NCI-H82 (cell line): ENCODE measurements at places on chromosomes 1 and 21.

DNA sequence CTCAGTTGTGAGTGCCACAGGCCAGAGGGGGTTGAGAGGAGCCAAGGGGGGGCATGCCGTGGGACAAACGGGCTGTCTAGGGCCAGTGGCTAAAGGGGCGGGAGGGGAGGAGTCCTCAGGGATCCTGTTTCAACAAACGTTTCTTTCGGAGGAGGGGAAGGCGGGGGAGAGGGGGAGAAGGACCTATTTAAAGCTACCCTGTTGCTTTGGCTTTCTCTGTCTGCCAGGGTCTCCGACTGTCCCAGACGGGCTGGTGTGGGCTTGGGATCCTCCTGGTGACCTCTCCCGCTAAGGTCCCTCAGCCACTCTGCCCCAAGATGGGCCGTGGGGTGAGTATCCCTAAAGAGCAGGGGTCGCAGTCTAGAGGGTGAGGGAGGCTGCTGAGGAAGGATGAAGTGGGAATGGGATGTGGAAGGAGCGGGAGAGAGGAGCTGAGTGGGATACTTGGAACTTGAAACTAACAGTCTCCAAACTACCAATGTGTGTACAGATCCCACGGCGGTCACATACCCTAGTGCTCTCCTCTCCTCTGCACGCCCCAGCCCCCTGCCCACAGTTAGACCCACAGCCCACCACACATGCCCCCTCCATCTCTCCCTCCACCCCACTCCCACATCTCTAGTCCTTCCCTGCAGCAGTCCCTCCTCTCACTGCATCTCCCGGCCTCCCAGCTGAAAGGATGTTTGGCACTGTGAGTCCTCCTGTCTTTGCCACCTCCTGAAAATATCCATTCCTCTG, at the start of gene ATP1A2:
Gene ATP1A2 (plus strand): TSS at position 215 of the 738 bp plus-strand sequence. CDS start 103 bp downstream, at position 318.
- no peak for DNase-seq

DNA sequence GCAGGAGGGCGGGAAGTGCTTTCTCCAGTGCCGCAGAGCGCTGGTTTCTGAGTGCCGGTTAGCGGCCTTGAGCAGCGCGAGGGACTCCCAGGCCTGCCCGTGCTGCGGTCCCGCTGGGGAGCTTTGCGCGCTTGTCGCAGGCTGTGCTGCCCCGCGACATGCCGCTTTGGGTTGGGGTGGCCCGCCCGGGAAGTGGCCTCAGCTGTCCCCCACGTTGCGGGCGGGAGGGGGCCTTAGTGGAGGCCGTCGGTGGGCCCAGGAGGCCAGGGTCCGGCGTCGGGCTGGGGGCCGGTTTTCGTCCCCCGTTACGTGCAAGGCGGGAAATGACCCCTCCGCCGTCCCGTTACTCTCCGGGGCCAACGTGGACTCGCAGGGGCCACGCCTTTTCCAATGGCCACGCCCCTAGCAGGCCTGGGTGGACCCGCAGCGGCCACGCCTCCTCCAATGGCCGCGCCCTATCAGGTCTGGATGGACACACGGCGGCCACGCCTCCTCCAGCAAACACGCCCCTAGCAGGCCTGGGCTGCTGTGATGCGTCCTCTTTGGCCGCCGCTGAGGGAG, 977 bp upstream of the C1orf174 start:
- DNase-seq: peak; percentile 98

DNA sequence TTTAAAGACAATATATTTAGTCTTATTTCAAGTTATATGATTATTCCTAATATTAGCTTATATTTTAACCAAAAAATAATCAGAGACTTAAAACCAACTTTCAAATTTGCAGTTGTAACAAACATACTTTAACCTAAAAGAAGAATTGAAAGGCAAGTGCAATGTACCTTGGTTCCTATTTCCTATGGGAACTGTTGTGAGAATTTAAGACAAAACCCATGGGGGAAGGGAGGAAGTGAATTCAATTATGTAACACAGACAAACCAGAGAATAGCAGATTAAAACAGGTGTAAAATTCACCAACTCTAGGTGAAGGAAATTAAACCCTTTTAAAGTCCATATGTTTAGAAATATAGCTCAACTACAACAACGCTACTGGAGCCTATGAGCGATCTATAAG, 22.6 kb upstream of the CR2 start:
- no peak for DNase-seq

GRCh38 chr1:224435318-224435763, 744 bp upstream of the WDR26 start:
- peak; percentile 57 for DNase-seq

DNA sequence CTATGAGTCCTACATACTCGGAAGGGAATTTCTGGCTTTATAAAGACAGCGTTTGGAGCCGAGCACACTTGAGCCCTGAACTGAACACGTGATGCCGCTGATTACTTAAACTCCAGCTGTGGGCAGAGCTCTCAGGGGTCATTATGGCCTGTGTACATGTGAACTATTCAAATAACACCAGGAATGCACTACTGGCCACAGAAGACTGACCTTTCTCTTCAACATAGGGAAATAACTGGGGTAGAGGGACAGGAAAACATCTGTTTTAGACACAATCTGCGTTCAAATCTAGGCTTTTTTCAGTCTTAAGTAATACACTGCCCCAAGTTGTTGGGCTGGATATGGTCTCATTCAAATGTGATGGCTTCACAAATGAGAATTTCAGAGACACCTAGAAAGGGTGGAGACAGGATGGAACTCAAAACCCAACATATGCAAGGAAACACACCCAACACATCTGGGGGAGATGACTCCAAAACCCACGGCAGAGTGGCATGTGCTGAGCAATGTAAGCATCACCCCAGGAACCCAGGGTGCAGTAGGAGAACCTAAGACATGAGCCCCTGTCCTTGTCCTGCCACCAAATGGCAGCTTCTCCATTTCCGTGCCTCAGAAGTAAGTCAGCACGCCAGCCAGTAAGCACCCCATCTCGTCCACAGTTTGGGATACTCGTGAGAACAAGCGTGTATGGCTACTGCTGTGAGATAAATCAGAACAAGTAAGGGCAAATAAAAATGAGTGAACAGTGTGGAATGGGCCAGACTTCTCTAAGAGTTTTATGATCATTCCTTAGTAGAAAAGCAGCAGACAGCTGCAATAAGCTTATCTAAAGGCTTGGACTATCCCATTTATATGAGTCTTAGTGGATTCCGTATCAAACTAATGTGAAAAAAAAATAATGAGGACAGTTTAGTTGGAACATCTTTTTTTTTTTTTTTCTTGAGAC, 24.9 kb downstream of the NID1 start:
- DNase-seq: peak; percentile 21

DNA sequence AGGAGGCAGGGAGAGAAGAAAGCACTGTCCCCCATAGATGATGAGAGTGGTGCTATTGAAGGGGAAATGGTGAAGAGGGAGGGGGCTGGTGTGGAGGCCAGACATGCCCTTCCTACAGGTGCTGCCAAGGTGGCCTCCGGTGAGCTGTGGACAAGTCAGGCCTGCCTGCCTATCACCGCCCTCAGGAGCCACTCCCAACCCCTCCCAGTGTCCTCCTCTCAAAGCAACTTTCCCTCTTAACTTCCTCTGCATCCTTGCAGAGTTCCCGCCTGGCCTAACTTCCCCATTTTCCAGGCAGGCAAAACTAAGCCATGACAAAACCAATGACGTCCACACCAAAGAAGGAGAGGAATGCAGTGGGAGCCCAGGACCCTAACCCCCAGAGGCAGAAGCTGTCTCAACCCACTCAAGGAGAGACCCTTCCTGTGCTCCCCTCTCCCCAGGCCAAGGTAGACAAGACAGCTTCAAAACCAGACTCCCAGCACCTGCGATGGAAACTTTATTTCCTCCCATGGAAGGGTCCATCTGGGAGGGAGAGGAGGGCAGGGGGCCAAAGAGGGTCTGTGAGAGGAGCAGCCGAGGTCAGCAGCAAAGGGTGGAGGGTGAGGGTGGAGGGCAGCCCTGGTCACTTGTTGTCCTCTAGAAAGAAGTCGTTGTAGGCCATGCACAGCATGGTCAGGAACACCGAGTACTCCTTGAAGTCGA, 1.0 kb upstream of the S100A6 start:
- no peak for DNase-seq

DNA sequence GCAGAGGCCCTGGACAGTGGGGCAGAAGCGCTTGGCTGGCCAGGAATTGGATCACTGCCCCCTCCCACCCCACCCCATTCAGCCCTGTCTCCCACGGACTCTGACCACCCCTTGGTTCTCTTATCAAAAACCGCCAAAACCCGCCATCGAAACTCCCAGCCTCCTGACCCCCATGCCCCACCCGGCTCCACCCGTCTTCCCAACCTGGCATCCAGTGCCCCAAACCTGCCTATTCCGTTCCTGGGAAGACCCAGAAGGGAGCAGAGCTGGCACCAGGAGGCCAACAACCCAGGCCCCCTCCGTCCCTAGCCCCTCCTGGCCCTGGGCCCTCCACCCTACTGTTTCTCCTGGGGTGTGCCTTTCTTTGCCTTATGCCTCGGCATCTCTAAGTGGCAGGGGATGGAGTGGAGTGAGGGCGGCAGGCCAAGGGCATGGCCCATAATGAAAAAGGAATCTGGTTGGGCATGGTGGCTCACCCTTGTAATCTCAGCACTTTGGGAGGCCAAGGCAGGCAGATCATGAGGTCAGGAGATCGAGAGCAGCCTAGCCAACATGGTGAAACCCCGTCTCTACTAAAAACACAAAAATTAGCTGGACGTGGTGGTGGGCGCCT, 16.5 kb upstream of the EPHA2 start:
- no peak for DNase-seq

DNA sequence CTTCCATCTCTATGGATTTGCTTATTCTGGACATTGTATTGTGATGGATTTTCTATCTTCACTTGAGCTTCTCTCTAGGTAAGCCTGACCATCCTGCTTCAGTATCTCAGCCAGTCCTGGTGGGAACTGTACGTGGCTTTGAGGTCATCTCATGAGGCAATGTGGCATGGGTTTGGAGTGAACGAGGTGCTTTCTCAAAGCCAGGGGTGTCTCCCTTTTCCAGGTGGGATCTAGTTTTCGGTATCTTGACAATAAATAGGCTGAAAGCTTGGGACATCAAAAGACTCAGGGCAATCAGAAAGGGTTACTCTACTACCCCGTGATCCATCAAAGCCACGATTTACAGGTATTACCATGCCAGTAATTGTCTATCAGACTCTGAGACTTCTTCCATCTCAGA, 40.8 kb downstream of the AZIN2 start:
- DNase-seq: no peak

- DNase-seq: no peak
Measured at GRCh38 chr1:95503278-95504030, 269.4 kb downstream of the RWDD3 start.

DNA sequence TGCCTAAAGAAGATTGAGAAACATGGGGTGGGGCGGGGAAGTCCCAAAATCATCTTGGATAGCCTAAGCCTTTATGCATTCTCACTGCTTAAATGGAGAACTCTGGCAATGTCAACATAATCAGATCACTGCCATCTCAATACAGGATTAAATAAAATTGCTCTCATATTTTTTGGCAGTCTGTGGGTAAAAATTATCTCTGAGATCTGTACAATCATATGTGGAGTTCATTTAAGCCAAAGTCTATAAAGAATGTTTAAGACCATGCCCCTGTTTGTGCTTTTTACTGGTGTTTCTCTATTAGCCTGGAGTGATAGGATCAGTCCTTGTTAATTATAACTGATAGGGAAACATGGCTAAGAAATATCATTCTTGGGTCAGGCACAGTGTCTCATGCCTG, 136.3 kb downstream of the GPR52 start:
- no peak for DNase-seq

DNA sequence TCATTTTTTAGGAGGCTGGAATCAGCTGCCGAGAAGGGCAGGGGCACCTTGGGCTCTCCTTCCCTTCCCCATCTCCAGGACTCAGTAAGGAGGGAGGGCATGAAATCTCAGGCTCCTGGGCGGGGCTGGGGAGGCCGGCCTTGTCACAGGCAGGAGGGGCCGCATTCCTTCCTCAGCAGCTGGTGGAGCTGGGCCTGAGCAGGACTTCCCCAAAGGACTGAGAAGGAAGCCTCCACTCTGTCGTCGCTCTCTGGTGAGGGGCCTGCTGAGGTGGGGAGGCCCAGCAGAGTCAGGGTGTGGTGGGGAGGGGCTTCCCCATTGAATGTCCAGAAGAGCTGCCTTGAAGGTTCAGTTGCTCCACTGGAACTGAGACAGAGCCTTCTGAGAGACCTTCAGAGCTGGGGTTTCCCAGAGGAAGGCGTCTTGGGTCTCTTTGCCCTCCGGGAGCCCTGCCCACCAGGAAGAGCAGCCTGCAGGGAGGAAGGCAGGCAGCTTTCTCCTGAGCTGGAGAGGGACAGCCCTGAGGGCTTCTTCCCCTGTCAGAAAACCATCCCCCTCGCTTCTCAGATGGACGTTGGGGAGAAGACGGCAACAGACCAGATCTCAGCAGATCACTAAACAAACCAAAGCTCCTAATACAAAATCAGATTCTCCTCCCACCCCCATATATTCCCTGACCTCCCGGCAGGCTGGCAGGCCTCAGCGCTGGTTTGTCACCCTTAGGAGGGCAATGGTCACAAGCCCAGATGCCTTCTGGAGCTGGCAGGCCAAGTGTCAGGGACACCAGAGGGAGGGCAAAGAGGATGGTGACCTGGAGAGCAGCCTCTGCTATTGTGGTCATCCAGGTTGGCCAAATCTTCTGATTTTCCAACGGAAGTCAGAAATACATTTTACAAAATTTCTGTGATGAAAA, 10.7 kb downstream of the KCNA10 start:
- no peak for DNase-seq

- peak; percentile 83 for DNase-seq
Measured at GRCh38 chr1:160354388-160354985, 11.3 kb downstream of the NCSTN start.

GRCh38 chr1:91622616-91623015, 122.0 kb downstream of the CDC7 start:
- no peak for DNase-seq

DNA sequence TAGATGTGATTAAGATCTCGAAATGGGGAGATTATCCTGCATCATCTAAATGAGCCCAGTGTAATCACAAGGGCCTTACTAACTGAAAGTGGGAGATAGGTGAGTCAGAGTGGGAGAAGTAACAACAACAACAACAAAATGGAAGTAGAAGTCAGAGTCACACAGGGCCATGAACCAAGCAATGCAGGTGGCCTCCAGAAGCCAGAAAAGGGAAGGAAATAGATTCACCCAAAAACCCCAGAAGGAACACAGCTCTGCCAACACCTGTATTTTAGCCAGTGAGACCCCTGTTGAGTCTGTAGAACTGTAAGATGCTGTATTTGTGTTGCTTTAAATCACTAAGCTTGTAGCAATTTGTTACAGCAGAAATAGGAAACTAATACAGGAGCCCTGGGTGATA, 4.1 kb downstream of the TAGLN2 start:
- DNase-seq: no peak

- DNase-seq: peak; percentile 64
Measured at GRCh38 chr1:209659909-209660308, 7.7 kb upstream of the LAMB3 start.

GRCh38 chr1:63794939-63795378, 21.1 kb downstream of the ROR1 start:
- DNase-seq: peak; percentile 28

- no peak for DNase-seq
Measured at GRCh38 chr1:34785875-34786470, 5.0 kb downstream of the GJB3 start.

GRCh38 chr1:17447501-17447992, 8.1 kb upstream of the RCC2 start:
- DNase-seq: no peak
